ENCODE measurements at places on chromosomes 2 and 18. TPM values are rescaled to one million over a fixed set of nuclear protein-coding genes. Genes with fewer than 3 reads are reported as not detected.

DNA sequence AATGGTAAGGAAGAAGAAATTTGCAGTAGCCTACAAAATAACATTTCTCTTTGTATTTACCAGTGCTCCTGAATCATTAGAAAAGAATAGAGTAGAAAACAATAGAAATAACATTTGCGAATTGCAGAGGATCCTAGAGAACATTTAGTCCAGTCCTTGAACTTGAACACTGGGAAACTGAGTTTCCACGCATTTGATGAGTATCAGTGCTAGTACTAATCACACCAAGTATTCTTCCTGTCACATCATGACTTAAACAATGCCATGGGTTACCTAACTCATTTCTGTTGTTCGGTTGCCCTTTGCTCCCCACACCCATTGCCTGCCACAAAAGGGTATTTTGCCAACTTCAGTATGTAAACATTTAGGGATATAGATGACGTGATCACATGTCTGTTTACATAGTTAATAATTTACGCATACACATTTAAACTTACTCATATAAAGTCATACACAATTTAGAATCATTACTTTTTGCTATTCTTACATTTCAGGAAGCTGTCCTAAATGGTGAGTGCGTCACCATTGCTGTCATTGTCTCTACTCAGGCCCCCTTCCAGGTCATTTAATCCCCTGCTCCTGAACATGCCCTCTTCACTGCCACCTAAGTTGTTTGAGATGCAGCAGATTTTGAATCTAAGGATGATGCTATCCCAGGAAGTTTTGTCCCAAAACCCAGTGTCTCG, 42.3 kb downstream of the CRIM1 start:
- no peak overlapping the region for H3K27ac ChIP-seq
- no peaks in the 10 kb centered on the region for H3K36me3 ChIP-seq
- no peak overlapping the region for H3K4me3 ChIP-seq
- no peak for DNase-seq
- H3K27me3 ChIP-seq: no peaks in the 10 kb centered on the region

- H3K36me3 ChIP-seq: no peaks in the 10 kb centered on the region
- no peak overlapping the region for H3K4me3 ChIP-seq
- peaks cover under 1% of the 10 kb centered on the region for H3K4me1 ChIP-seq
- no peak overlapping the region for H3K27ac ChIP-seq
- DNase-seq: no peak
- H3K27me3 ChIP-seq: no peaks in the 10 kb centered on the region
Measured at GRCh38 chr2:74228772-74229171, 30.4 kb downstream of the MTHFD2 start.

DNA sequence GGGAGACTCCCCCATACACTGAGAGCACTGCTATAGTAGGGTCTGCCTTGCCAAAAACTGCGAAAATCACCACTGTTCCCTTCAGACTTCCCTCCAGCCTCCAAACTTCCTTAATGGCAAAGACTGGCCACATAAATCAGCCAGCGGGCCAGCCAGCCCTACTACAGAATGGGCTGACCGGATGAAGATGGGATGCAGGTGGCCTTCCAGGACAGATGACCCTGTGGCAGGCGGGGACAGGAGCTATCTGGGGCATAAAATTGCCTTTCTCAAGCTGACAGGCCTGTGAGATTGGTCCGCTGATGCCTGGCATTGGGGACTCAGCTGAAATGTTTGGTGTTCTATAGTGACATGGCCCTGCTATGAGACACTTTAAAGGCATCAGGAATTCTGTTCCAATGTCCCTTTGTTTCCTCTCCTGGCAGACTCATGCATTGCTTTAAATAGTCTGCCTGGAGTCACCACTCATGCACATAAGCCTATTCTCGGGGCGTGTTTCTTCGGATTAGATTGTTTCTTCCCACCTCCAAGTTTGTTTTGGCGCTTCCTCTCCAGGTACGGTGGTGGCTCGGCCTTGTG, 135.9 kb downstream of the ALPK2 start:
- no peaks in the 10 kb centered on the region for H3K36me3 ChIP-seq
- DNase-seq: no peak
- no peak overlapping the region for H3K27ac ChIP-seq
- H3K27me3 ChIP-seq: peaks cover 44% of the 10 kb centered on the region
- H3K4me1 ChIP-seq: peaks cover 4% of the 10 kb centered on the region

GRCh38 chr2:36079793-36080192, 275.8 kb upstream of the CRIM1 start:
- no peak for DNase-seq
- no peak overlapping the region for H3K27ac ChIP-seq
- H3K36me3 ChIP-seq: no peaks in the 10 kb centered on the region
- H3K27me3 ChIP-seq: peaks cover 11% of the 10 kb centered on the region
- H3K4me3 ChIP-seq: no peak overlapping the region

DNA sequence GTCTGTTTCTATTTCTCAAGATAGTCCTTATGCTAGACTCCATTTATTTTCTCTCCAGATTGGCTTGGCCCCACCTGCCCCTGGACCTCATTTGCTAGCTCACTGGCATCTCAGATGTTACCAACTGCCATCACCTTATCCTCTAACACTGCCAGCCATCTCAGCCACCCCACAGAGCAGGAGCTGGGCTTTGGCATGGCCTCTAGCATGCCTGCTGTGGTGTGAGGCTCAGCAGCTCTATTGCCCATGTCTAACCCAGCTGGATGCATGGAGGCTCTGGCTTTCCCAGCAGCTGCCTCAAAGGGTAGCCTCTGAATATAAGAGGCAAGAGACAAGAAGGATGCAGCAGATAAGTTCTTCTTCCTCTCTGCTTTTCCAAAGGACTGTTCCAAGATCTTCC, 373.4 kb downstream of the TNS1 start:
- H3K36me3 ChIP-seq: no peaks in the 10 kb centered on the region
- H3K4me1 ChIP-seq: no peaks in the 10 kb centered on the region
- no peak overlapping the region for H3K27ac ChIP-seq

BMP10 gene
- total RNA-seq: not detected

KHK gene
- total RNA-seq: 8.0 TPM

ANKRD30B gene
- total RNA-seq: not detected

ZEB2 gene
- 40.4 TPM for total RNA-seq

FRZB gene
- not detected for total RNA-seq

Data from activated CD8-positive, alpha-beta memory T cell treated with anti-CD3 and anti-CD28 coated beads, Interleukin-2, amount 10 ng/mL, durations not matched to agents 7 days and 5 days (primary cell).